Activated CD4-positive, CD25-positive, alpha-beta regulatory T cell (primary cell): ENCODE measurements at places on chromosomes 3 and 15.

- DNase-seq = no peak
Measured at GRCh38 chr3:45510519-45510918, 84.0 kb upstream of the LIMD1 start.

DNA sequence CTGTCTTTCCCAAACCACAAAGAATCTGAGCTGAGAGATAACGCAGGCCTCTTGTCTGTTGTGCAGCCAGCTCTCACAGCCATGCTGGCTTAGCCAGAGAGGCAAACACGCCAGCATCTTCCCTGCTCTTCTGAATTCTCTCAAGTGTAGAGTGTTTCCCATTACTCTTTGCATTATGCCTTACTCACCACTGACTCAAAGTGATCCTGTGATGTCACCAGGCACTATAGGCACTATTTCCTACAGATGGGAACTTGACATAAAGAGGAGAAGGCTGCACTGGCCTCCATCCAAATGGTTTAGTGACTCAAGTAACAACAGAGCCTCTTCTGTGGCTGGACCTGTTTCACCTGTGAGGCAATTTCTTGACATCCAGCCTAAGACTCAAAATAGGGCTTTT is 44.4 kb downstream of the PDZRN3 start:
- no peak for DNase-seq

DNA sequence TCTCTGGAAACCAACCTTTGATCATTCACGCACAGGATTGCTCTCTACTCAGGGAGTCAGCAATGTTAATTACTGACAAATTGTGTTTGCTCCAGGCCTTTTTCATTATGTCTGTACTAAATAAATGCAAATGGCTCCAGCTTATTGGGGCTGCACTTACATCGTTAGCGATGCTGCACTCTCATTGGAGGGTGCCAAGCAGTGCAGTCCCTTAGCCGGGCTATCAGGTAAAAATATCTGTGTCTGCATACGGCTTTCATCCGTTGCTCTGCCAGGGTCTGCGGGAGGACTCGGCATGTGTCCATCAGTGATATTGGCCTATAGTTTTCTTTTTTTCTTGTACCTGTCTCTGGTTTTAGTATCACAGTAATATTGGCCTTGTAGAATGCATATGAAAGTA is 471.5 kb upstream of the CADM2 start:
- no peak for DNase-seq

- no peak for DNase-seq
Measured at GRCh38 chr15:39785841-39786240, 3.2 kb upstream of the FSIP1 start.

- DNase-seq = no peak
Measured at GRCh38 chr3:184377882-184378445, at the start of gene THPO. Gene THPO, minus strand, starts transcription at chr3:184378207. Its CDS starts 1,948 bp downstream, at chr3:184376259.

GRCh38 chr3:79297245-79297960 is 470.4 kb downstream of the ROBO1 start:
- DNase-seq = no peak

- no peak for DNase-seq
Measured at GRCh38 chr3:38632989-38633388, 16.5 kb downstream of the SCN5A start.

GRCh38 chr3:129106866-129107565 is 14.6 kb downstream of the RAB43 start:
- no peak for DNase-seq

- no peak for DNase-seq
Measured at GRCh38 chr3:11467875-11468274, 175.8 kb downstream of the VGLL4 start.

DNA sequence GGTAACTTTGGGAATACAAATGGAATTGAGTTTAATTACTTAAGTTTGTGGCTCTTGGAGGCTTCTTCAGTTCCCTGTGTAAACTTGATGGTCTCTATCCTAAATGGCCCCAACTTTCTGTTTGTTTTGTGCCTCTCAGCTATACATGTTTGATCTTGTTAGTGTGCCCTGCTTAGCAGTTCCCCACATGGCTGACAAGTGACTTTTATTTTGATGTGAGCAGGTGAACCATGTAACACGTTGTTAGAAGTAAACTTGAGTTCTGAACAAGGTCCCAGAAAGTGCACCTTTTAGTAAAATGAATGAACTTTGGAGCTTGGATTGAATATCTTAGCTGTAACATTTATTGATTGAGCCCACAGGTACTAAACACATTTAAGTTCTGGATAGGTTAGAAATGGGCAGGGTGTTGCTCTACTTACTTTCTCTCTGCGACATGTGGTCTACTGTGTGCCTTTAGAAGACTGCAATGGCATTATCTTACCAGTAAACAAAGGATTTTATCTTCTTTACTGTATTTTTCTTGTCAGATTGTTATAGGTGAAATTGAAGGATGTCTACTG is 4.5 kb downstream of the LSM3 start:
- DNase-seq = no peak

DNA sequence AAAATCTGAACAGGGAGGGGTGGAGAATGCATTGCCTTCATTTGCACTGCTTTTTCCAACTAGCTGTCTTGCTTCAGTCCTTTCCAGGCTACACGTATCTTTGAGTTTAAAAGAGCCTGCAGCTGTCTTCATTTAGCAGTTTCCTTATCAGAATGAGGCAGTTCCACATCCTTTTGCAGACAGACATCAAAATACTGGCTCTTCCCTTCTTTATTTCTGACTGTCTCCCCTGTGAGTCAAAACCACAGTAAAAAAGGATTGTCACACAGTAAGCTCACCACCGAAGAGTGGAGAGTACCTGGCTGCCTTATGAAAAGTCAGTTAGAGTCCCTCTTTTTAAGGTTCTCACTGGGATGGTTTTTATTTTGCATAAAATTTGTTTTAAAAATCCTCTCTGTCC is 205.5 kb upstream of the CD96 start:
- DNase-seq = no peak

DNA sequence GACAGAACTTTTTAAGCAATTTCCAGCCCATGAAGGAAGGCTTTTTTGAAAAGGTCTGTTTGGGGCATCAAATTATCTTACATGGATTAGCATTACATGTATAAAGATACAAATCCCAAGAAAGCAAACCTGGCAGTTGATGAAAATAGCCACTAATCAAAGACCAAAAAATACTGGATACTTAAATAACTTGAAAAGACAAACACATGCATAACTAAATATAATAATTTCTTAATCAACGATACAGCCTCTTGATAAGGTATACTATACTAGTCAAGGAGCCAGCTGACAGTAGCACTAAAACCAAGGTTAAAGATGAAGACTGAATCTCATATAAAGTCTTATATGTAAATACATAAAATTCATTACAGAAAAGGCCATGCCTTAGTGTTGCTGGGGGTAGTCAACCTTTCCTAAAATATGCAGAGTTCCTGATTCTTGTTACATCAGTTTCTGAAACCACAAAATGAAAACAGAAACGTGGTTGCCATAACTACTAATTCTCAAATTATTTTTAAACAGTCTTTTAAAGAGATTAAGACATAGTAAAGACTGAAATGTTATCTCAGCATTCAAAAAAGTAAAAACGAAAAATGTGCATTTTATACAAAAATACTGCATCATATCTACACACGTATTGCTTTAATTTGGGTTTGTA is 2.0 kb downstream of the ANKRD28 start:
- DNase-seq = no peak

DNA sequence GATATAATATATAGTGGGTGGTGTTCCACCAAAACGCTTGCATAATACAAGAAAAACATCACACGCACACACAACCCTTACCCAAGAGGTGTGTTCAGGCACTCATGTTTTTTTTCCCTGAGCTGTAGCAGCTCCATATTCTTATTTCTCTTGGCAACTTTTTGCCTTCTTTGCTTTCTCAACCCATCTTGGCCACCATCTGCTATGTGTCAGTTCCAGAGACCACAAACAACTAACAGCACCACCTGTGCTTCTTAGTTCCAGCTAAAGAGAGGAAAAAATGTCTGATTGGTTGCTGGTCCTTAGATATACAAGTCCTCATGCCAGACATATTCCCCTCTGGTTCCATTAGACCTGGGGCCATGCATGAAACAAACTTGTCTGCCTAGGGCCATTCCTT is 11.9 kb downstream of the ACTC1 start:
- DNase-seq = no peak

- no peak for DNase-seq
Measured at GRCh38 chr3:196740481-196741248, 1.0 kb downstream of the PAK2 start.

DNA sequence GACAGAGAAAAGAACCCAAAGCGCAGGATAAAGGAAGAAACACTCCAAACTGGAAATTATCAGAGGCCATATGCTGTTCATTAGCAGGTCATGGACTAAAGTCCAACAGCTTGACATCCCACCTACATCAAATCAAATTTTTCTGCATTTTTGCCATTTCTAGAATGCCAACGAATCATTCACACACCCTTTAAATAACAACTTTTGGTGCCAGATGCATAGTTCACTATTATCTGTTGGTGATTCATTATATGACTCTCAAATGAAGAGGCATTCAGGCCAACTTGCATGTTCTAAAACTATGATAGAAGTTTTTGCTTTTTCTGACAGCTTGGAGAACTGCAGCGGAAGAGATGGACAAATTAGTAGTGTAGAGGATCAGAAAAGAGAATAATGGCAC is 529.8 kb upstream of the NAALADL2 start:
- DNase-seq = no peak

DNA sequence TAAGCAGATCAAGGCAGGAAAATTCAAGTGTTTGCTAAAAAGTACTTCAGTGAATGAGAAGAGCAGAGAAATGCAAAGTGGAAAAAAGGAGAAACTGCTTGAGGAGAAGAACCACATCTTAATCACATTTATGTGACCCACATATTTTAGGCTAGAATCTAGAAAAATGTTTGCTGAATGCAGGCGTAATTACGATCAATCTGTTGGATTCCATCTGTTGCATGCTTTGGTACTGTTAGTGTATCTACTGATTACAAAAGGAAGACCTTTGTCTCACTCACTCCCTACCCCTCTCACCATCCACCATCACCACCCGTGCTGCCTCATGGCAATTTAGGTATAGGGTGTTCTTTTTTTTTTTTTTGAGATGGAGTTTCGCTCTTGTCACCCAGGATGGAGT is 9.7 kb upstream of the TBL1XR1 start:
- DNase-seq = no peak

DNA sequence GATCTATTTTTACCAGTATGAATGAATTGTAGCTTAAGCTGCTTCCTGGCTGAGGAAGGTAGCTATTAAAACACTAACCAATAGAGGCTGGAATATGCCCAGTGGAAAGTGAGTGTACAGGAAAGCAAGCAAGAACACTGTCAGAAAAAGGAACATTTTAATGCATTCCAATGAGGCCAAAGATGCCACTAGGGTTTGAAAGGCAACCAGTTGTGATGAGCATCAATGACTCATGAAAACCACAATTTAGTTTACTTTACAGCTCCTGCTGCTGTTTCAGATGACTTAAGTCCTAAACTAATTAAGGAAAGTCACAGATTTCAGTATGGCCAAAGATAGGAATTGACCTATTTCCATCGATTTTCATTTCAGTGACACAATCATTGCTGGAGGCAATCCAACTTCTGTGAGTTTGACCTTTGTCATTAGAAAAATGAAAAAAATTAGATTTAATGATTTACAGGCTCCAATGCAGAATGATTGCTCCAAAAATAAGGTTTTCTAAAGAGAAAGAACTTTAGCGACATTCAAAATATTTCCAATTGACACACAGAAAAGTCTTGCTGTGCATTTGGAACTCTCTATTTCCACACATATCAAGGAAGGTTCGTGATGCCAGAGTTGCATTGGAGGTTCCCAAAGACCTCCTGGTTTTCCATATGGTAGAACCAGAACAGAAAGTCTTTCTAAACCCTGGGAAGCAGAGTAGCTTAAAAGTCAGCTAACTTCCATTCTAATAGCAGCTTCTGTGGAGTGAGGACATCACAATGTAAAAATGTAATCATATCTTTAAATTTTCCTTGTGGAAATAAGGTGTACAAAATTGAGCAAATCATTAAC is 103.0 kb downstream of the SUCNR1 start:
- DNase-seq = no peak

DNA sequence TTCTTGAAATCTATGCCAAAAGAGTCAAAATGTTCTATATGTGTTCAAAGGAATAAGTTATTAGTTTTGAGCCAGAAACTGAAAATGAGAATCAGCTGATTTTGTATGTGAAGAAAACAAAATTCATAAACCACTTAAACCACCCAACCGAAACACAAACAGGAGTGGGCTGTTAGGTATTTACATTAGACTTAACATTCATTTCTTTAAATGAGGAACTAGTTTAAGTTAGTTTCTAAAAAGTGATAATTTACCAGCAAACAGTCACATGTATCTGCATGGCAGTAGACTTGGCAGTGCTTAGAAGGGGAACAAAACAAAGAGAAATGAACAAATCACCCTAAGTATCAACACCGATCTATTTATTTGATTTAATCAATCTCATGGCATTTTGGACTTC is 128.0 kb downstream of the GMNC start:
- no peak for DNase-seq

DNA sequence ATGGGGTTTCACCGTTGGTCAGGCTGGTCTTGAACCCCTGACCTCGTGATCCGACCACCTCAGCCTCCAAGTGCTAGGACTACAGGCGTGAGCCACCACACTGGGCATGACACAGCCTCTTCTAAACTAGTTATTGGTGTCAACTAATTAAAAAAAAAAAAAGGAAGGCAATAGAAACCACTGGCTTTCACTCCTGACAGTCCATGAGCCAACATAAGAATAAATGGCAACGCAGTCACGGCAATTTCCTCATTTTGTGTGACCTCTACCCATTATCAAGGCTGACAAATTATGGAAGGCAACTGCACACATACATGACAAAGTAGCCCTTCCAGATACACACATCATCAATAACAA is 5.9 kb downstream of the ARHGEF3 start:
- no peak for DNase-seq

GRCh38 chr3:194986208-194987043 is 284.5 kb downstream of the XXYLT1 start:
- DNase-seq = no peak

GRCh38 chr15:101346928-101347327 is 51.9 kb upstream of the SNRPA1 start:
- no peak for DNase-seq

DNA sequence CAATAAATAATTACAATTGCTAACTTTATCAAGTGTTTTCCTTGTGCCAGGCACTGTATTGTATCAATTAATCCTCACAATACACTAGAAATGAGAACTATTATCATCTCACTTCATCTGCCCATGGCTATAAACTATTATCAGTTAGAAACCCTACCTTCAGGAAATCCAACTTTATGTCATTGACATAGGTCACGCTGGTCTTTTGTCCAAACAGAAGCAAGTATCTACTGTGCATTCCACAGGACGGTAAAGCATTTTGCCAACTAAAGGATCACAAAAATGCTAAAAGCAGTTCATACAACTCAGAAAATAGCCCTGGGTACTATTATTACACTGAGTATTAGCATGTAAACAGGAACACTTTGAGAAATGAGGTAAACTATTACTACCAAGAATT is 9.6 kb downstream of the DENND6A start:
- DNase-seq = no peak

DNA sequence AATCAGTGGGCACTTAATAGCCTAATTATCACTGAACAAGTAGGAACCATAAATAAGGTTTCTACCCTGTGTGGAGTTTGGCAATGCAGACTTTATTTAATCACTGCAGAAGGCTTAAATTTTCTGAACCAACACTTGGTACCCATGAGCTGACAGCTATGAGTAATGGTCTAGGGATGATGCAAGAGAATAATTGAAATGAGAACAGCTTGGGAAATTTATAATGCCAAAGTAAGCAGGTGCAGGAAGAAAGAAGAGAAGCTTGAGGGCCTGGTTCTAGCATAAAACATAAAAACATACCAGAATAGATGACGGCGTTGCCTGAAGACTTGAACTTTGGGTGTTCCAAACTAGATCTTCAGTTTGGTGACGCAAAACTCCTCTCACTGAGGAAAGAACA is 67.0 kb downstream of the IMPG2 start:
- DNase-seq = no peak
